ENCODE measurements at places on chromosomes 5 and 9. TPM values are rescaled to one million over a fixed set of nuclear protein-coding genes. Genes with fewer than 3 reads are reported as not detected.

DNA sequence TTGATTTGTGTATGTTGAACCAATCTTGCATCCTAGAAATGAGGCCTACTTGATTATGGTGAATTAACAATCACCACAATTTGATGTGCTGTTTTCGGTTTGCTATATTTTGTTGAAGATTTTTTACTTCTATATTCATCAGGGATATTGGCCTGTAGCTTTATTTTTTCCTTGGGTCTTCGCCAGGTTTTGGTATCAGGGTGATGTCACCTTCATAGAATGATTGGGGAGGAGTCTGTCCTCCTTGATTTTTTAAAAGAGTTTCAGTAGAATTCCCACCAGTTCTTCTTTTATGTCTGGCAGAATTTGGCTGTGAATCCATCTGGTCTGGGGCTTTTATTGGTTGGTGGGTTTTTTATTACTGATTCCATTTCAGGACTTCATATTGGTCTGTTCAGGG lies 115.2 kb downstream of the CPLANE1 start:
- H3K27ac ChIP-seq = no peak overlapping the region
- no peak overlapping the region for H3K4me3 ChIP-seq
- peaks cover 31% of the 10 kb centered on the region for H3K4me1 ChIP-seq
- H3K27me3 ChIP-seq = no peaks in the 10 kb centered on the region
- peaks cover 64% of the 10 kb centered on the region for H3K36me3 ChIP-seq
- DNase-seq = peak; percentile 16

SLC1A1 gene
- total RNA-seq = 1.0 TPM

- DNase-seq = no peak
- H3K27me3 ChIP-seq = peaks cover 6% of the 10 kb centered on the region
- H3K36me3 ChIP-seq = no peaks in the 10 kb centered on the region
Observed at GRCh38 chr5:80067016-80067415, 31.9 kb downstream of the THBS4 start.

GRCh38 chr9:85202596-85202995 lies 533.1 kb downstream of the NTRK2 start:
- H3K36me3 ChIP-seq = no peaks in the 10 kb centered on the region
- H3K27ac ChIP-seq = no peak overlapping the region
- no peaks in the 10 kb centered on the region for H3K4me1 ChIP-seq
- no peak for DNase-seq
- no peak overlapping the region for H3K4me3 ChIP-seq

GRCh38 chr5:151214614-151215545 lies 9.0 kb downstream of the CCDC69 start:
- H3K27me3 ChIP-seq = peaks cover 11% of the 10 kb centered on the region
- H3K36me3 ChIP-seq = no peaks in the 10 kb centered on the region
- H3K4me1 ChIP-seq = no peaks in the 10 kb centered on the region
- DNase-seq = no peak

DNA sequence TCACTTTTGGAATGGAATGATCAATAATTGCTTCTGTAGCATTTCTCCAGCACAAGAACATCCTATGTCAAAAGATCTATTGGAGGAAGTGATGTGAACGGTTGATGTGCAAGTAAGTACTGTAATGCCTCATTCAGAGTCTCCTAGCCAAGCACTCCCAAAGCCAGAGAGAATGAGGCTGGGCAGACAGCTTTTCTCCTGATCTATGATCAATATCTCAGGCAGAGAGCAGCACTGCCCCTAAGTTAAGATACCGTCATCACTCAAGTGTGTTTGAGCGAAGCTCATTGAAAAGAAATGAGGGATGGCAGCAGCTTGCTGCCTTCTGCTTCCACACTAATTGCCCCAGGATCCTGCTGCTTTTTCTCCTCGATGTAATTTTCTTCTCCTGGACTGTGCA lies 324.1 kb upstream of the GRAMD2B start:
- H3K27ac ChIP-seq = no peak overlapping the region
- H3K4me3 ChIP-seq = no peak overlapping the region
- H3K27me3 ChIP-seq = no peaks in the 10 kb centered on the region
- H3K36me3 ChIP-seq = no peaks in the 10 kb centered on the region
- no peak for DNase-seq

DNA sequence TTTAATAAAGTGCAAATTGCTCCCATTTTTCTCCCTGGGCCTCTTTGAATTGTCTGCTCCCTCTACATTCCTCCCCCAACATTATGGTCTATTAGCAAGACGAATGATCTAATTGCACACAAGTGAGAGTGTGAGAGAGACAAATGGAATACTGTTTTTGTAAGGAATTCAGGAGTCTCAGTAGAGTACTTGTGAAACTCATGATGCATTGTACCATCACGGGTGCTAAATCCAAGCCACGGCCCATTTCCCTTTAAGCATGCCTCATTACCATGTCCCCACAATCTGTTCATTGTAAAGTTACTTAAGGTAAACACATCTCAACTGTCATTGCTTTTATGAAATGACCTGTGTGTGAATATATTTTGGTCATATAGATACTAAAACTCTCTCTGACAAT lies 62.8 kb downstream of the CD180 start:
- no peaks in the 10 kb centered on the region for H3K27me3 ChIP-seq
- H3K4me3 ChIP-seq = no peak overlapping the region
- no peaks in the 10 kb centered on the region for H3K4me1 ChIP-seq
- H3K27ac ChIP-seq = no peak overlapping the region
- DNase-seq = no peak
- H3K36me3 ChIP-seq = no peaks in the 10 kb centered on the region

DNA sequence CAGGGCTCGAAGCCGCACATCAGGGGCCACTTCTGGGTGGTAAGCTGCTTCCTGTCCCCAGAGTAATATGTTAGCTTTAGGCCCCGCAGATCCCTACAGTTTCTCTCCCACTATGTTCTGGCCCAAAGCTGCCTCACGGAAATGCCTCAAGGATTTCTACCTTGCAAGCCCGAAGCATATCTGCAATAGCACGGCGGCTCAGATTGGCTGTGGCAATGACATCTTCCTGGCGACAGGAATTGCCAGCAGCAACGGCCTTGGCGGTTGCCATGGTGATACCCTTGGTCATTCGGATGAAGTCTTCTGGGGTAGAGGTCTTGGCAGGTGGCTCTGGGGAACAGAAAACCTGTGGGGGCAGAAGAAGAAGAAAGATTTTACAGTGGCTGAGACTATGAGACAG lies 10.3 kb upstream of the TPM2 start:
- H3K27me3 ChIP-seq = peaks cover 4% of the 10 kb centered on the region
- no peak for DNase-seq
- H3K4me3 ChIP-seq = no peak overlapping the region
- H3K36me3 ChIP-seq = peaks cover 27% of the 10 kb centered on the region
- peaks cover 28% of the 10 kb centered on the region for H3K4me1 ChIP-seq

GRCh38 chr9:105468875-105469274 lies 21.0 kb downstream of the FSD1L start:
- no peak overlapping the region for H3K4me3 ChIP-seq
- H3K4me1 ChIP-seq = peaks cover 24% of the 10 kb centered on the region
- no peak overlapping the region for H3K27ac ChIP-seq
- H3K36me3 ChIP-seq = peaks cover 51% of the 10 kb centered on the region

RPP25L gene
- 22.3 TPM for total RNA-seq

ASPN gene
- 5.2 TPM for total RNA-seq

GRCh38 chr5:145975361-145976066 lies 39.1 kb downstream of the SH3RF2 start:
- H3K27me3 ChIP-seq = peaks cover 6% of the 10 kb centered on the region
- H3K4me1 ChIP-seq = peaks cover 64% of the 10 kb centered on the region
- peak overlapping the region; percentile 60 for H3K27ac ChIP-seq
- peak; percentile 77 for DNase-seq
- peaks cover 7% of the 10 kb centered on the region for H3K36me3 ChIP-seq

- H3K27me3 ChIP-seq = no peaks in the 10 kb centered on the region
- no peak overlapping the region for H3K27ac ChIP-seq
- H3K4me3 ChIP-seq = no peak overlapping the region
- no peak for DNase-seq
- H3K4me1 ChIP-seq = no peaks in the 10 kb centered on the region
- H3K36me3 ChIP-seq = no peaks in the 10 kb centered on the region
Observed at GRCh38 chr5:164561933-164562872, 1056.8 kb downstream of the MAT2B start.

GRCh38 chr5:155746367-155747038 lies 580.5 kb upstream of the SGCD start:
- no peak overlapping the region for H3K27ac ChIP-seq
- no peaks in the 10 kb centered on the region for H3K27me3 ChIP-seq
- no peak for DNase-seq

CCDC152 gene
- total RNA-seq = 0.35 TPM

SHB gene
- 29.3 TPM for total RNA-seq

TAF11L5 gene
- total RNA-seq = not detected

SLC28A3 gene
- 0.43 TPM for total RNA-seq

DNA sequence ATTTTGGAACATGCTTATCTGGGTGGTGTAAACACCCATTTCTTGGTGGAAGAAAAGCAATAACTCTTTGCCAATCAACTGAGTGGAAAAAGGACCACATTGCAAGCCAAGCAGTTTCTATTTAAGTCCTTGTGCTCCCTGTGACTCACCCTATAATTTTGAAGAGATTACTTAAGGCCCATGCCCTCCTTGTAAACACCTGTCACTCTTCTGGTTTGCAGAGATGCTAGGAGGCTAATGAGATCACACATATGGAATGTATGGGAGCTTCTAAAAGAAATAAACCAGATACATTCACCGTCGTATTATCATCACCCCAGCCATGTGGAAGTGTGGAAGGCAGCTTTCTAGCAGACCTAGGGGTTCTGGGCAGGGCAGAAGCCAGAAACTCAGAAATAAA lies 337.1 kb downstream of the GADD45G start:
- peaks cover 5% of the 10 kb centered on the region for H3K27me3 ChIP-seq
- H3K4me3 ChIP-seq = no peak overlapping the region
- no peak overlapping the region for H3K27ac ChIP-seq
- no peaks in the 10 kb centered on the region for H3K4me1 ChIP-seq

DNA sequence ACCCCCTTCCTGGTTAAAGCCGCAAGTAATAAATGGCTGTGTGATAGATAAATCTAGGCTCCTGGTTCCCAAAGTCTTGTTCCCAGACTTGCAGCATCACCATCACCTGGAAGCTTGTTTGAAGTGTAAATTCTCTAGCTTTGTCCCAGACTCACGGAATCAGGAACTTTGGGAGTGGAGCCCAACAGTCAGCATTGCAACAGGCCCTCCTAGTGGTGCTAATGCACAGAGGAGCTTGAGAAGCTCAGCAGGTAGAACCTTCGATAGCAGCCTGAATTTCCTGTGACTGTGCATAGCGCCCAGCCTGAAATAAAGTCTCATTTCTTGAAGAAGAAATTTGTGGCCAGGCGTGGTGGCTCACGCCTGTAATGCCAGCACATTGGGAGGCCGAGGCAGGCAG lies 30.3 kb upstream of the MELK start:
- H3K36me3 ChIP-seq = no peaks in the 10 kb centered on the region
- no peak overlapping the region for H3K27ac ChIP-seq
- no peak for DNase-seq
- H3K27me3 ChIP-seq = peaks cover 3% of the 10 kb centered on the region
- H3K4me3 ChIP-seq = no peak overlapping the region

DNA sequence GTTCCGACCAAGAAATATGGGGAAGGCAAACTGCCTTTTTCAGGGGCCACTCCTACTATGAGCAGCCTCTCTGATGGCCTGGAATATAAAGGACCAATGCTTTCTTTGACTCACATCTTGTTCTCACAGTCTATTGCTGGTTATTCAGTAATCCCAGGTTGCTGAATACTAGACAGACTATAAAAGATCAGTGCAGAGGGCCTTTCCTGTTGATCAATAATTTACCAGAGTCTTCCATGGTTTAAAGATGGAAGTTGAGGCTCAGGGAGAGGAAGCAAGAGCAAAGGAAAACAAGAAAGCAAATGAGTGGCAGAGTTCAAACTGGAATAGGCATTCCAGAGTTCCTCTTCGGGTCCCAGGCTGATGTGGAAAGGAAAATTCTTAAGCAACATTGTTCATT lies 62.9 kb downstream of the FBXO38 start:
- no peaks in the 10 kb centered on the region for H3K4me1 ChIP-seq
- no peaks in the 10 kb centered on the region for H3K36me3 ChIP-seq
- no peak for DNase-seq
- peaks cover 5% of the 10 kb centered on the region for H3K27me3 ChIP-seq

- H3K4me3 ChIP-seq = no peak overlapping the region
- H3K4me1 ChIP-seq = peaks cover 10% of the 10 kb centered on the region
- no peak overlapping the region for H3K27ac ChIP-seq
- no peaks in the 10 kb centered on the region for H3K27me3 ChIP-seq
- no peaks in the 10 kb centered on the region for H3K36me3 ChIP-seq
Observed at GRCh38 chr5:126139773-126140172, 283.4 kb upstream of the GRAMD2B start.

Measured in HFFc6 (cell line).